ENCODE measurements at places on chromosomes 7 and 10.

DNA sequence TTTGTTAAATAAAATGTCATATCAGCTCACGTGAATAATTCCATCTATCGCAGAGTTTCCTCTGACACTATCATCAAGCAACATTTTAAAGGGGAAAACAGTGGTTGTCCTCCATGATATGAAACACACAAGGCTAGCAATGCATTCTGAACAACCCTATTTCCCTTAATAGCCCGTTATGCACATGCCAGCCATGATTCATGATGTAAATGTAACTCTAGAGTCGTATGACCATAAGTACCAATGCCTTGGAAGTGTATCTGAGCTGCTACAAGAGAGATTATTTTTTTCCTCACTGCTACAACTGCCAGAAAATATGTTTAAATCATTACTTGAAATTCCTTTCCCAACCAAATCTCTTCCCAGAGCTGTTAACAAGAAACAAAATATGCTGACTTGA is 159.4 kb downstream of the GRM8 start:
- DNase-seq = no peak

- DNase-seq = no peak
Observed at GRCh38 chr10:109969760-109970346, 37.9 kb upstream of the ADD3 start.

GRCh38 chr10:71293446-71294084 is 25.5 kb upstream of the SLC29A3 start:
- DNase-seq = no peak

DNA sequence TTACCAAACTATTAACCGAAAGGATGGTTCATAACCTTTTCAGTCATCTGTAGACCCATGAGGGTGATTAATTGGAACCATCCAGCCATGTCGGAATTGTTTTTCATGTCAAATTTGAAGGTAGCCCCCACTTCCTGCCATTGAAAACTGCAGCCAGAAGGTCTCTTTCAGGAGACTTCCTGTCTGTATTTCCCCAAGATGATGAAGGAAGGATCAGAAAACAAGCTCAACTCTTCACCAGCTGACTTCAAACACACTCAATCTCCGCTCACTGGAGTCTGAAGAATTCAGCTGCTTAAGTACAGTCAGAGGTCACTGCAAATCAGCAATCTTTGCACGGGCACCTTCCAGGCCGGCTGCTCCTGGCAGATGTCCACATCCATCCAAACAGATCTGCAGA is 291.7 kb upstream of the NPVF start:
- no peak for DNase-seq

- DNase-seq = no peak
Observed at GRCh38 chr7:27179503-27180430, 5.3 kb downstream of the HOXA11 start.

DNA sequence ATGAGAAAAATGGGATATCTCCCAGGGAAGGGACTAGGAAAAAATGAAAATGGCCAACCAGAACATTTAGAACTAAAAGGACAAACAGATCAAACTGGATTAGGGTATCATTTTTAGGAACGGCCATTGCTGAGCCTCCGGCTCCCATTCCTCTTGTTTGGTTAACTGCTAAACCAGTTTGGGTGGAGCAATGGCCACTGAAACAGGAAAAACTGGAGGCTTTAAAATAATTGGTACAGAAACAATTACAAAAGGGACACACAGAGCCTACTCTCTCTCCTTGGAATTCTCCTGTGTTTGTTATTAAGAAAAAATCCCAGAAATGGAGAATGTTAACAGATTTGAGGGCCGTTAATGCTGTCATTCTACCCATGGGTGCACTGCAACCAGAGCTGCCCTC is 4.7 kb upstream of the CHST3 start:
- no peak for DNase-seq

DNA sequence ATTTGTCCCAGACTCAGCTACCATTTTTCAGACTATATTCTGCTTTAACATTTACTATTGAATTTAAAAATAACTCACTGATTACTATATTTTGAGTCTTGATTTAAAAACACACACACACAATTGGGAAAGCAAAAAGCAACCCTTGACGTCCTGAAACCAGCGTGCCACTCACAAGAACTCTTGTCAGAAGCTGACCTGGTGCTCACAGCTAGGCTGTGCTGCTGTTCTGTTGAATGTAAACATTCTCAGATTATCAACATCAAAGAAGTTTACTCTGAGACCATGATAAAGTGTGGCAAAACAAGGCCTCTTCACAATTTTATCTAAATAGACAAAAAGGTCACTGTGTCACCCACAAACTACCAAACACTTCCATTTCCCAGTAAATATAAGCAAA is 62.6 kb upstream of the CACNA2D1 start:
- no peak for DNase-seq

DNA sequence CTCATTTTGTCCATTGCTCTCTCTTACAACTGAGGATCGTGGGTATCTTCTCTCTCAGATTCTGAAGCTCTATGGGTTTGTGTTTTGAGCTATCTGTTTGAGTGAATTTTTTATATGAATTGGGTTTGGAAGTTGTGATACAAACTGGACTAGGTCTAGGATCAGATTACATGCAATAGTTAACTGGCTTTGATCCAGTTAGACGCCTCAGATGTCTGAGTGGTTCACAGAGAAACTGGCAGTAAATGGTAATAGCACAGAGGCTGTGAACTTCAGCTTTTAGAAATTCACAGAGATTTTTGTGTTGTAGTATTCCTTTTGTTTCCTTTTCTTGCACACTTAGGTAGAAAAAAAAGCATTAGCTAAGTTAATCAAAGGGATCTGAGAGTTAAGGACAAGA is 12.7 kb upstream of the DNMBP start:
- no peak for DNase-seq

- no peak for DNase-seq
Observed at GRCh38 chr10:131013281-131013912, 298.1 kb downstream of the TCERG1L start.

GRCh38 chr10:26543567-26544306 is 105.6 kb downstream of the APBB1IP start:
- no peak for DNase-seq

DNA sequence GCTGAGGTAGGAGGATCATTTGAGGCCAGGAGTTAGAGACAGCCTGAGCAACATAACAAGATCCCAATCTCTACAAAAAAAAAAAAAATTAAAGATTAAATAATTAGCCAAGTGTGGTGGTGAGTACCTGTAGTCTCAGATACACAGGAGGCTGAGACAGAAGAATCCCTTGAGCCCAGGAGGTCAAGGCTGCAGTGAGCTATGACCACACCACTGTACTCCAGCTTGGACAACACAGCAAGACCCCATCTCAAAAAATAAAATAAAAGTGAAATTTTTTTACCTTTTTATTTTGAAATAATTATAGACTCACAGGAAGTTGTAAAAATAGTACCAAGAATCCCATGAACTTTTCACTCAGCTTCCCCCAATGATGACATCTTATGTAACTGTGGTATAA is 4.9 kb downstream of the FAM149B1 start:
- no peak for DNase-seq

- DNase-seq = peak; percentile 51
Observed at GRCh38 chr7:23712368-23713284, 2.6 kb downstream of the STK31 start.

- peak; percentile 55 for DNase-seq
Observed at GRCh38 chr7:107167483-107168232, 1.1 kb upstream of the HBP1 start.

DNA sequence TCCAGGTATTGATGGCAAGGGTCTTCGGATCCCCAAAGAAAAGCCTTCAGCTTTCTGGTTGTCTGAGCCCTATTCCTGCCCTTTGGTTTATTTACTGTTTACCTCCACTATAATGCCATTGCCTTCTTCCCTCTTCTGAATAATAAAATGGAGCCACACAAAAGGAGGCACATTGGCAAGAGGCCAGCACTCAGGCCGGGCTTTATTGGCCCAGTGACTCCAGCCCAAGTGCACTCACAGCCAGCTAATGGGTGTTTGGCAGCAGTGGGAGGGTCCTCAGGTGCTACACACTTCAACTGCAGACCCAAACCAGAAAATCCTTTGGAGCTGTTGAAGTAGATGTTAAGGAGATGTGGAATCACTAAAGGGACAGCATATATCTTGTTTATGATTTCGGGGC is 336.0 kb downstream of the PLXNA4 start:
- no peak for DNase-seq

DNA sequence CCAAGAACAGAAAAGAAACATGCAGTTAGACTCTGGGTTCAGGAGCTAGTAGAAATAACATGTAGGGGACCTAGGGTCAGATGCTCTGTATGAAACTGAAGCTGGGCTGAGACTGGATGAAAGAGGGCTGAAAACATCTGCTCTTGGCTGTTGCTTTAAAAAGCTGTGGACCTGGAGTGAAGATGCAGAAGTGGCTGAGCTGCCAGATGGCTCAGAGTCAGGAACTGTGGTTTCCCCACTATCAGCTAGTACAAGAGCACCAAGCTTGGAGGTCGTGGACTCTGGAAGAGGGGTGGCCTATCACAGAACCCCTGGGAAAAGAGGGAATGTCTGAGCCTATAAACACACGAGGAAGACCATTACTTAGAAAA is 5.9 kb downstream of the ADK start:
- no peak for DNase-seq

DNA sequence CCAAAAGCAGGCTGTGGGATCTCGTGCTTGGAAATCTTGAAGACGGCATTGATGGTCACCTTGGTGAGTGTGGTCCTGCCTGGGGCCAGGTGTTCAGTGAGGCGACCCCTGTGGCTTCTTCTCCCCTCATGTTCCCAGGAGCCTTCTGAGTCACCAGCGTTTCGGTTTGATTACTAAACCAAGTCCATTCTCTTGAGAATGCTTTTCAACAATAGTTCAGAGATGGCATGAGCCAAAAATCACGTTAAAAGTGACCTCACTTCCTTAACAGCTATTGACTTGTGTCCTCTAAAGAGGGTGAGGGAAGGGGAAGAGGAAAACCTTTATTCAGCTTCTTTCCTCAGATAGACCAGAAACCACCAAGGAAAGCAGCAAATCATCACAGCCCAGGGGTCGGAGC is 315.2 kb downstream of the GATA3 start:
- no peak for DNase-seq
